ENCODE measurements at places on chromosomes 13 and 19.

GRCh38 chr13:109652531-109652930 lies 133.9 kb downstream of the IRS2 start:
- DNase-seq = no peak

DNA sequence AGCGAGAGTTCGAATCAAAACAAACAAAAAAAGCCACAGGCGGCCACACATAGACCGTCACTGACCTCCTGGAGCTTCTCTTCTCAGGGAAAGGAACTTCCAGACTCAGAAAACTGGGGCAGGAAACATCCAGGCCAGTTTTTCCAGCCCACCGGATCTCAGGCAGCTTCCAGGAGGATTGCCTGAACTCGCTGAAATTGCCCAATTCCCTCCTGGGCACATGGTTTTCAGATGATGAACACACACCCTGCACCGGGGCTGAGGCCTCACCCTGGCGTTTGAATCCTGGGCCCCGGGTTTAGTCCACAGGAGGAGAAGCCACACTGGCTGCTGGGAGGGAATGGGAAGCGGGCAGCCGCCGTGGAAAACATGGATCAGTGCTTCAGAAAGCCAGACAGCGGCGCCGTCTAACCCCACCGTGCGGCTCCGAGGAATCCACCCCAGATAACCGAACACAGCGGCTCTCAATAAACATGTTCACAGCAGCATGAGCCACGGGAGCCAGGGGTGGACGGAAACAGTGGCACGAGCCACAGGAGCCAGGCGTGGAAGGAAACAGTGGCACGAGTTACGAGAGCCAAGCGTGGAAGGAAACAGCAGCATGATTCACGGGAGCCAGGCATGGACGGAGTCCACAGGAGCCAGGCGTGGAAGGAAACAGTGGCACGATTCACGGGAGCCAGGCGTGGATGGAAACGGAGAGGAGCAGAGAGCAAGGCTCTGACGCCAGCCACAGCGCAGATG lies 18.2 kb upstream of the PTBP1 start:
- DNase-seq = no peak

DNA sequence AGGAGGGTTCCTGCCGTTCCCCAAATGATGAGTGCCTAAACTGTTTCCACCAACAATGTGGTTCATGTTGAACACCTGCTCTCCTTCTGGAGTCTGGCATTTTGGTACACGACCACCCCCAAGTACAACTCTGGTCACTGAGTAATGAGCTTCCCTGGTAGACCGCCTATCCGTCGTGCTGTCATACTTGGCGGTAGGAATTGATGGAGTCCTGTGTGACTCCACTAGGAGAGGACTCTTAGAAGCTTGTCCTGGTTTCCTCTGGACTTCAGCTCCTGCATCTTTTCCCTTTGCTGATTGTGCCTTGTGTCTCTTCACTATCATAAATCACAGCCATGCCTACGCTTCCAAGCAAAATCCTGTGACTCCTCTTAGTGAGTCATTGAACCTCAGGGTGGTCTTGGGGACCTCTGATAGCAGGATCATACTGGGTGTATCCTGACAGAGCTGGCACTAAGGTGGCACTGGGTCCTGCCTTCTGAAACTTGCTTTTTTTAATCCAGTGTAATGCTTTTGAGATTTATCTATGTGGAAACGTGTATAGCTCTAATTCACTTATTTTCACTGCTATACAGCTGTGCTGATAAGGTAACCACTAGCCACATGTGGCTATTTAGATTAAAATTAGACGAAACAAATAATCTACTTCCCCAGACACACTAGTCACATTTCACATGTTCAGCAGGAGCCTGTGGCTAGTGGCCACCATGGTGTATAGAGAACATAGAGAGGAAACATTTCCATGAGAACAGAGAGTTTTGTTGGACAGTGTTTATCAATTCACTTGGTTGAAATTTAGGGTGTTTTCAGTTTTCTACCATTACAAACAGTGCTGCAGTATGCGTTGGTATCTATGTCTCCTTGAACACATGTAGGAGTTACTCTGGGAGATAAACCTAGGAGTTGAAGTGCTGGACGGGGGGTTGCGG lies 6.1 kb upstream of the ASF1B start:
- no peak for DNase-seq

DNA sequence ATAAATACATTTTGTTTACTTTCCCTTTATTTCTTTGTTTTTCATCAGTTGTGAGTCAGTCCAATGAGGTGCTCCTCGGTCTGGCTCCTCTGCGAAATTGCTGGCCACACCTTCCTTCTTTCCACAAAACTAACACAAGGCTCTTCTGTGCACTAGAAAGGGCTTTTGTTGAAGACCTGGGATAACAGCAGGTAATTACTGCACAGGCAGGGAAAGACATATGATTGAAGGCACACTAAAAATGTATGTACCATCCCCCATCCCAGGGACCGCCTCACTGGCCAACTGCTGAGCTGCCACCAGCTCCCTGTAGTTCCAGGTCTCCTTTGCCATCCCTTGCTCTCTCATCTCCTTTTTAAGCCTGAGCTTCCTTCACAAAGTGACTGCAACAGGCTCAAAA lies 180.5 kb downstream of the EFNB2 start:
- DNase-seq = peak; percentile 87

DNA sequence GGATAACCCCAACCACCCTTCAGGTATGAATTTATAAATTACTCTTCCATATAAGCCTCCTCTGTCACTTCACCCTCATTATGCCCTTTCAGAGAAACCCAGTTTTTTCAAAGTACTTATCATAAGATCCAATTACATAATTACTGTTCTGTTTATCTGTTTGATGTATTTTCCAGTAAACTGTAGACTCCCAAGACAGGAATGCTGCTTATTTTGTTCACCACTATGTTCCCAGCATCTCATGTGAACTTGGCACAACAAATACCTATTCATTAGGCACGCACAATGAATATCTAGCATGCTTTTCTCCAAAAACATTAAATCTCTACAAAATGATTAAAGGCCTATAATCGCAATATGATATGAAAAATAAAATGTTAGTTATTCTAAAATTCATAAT lies 13.2 kb downstream of the ENOX1 start:
- no peak for DNase-seq

- DNase-seq = no peak
Observed at GRCh38 chr19:38945562-38946228, 15.0 kb downstream of the MRPS12 start.

- no peak for DNase-seq
Observed at GRCh38 chr19:54077334-54077733, 3.8 kb downstream of the TARM1 start.

DNA sequence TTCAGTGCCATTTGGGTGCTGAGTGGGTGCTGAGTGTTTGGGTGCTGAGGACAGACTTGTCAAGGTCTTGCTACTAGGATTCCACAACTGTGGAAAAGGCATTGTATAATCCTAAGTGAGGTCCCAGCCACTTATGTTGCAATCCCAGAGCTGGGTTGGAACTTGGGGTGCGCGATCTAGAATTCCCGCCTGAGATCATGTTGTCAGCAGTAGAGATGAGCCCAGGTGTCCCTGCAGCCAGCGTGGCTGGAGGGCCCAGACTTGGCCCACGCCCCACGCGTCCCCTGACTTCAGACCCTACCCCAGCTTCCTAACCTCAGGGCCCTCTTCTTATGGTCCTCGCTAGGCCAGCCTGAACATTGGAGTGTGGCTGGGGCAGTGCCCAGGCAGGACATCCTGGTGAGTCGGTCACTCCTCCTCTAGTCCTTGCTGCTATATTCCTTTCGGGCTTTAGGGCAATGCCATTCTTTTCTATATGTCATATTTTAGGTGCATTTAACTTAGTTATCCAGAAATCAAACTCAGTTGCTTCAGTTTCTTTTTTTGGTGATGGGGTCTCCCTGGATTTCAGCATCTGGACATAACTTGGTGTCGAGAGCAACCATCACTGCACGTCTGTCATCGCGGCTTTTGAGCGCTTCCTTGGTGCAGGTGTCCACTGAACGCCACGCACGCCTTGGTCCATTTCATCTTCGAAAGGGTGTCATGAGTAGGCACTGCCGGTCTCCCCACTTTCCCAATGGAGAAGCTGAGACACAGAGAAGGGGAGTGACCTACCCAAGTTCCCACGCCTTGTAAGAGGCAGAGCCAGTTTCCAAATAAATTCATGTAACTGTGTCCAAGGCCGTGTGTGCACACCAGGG lies 46.4 kb upstream of the F7 start:
- DNase-seq = no peak

All from COR-L47 (cell line).